ENCODE measurements at places on chromosomes 16 and 17. TPM values are rescaled to one million over a fixed set of nuclear protein-coding genes. Genes with fewer than 3 reads are reported as not detected.

DNA sequence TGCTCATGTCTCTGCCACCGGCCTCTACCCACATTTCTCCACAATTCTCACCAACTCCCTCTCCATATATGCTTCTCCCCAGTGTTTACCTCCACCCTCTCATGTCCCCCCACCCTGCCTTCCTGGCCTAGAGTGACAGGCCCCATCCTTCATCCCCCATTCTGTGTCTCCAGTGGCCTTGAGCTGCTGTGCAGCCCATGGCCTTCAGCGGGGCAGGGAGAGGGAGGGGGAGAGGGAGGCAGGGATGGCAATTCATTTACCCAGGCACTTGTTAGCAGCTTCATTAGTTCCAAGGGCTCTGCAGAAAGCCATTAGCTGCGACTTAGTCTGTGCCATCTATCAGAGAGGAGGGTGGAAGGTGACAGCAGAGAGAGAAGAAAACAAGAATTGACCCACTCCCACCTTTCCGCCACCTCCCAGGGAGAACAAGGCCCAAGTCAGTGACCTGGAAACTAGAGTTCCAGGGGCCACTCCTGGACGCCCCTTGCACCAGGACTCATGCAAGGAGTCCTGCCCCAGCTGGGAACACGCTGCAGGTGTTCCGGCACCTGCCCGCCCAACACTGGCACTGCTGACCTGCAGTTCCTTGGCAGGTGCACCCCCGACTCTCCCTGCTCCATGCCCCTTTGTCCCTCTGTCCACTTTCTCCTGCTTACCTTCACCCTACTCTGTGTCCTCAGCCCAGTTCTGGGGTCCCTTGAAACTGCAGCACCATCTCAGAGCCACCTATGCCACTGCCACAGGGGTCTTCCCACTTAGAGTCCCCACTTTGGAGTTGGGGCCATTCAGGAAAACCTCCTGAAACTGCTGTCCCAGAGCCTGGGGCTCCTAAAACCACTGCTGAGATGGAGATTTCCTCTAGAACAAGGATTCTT lies 23.5 kb upstream of the PYY start:
- no peak for DNase-seq

DNA sequence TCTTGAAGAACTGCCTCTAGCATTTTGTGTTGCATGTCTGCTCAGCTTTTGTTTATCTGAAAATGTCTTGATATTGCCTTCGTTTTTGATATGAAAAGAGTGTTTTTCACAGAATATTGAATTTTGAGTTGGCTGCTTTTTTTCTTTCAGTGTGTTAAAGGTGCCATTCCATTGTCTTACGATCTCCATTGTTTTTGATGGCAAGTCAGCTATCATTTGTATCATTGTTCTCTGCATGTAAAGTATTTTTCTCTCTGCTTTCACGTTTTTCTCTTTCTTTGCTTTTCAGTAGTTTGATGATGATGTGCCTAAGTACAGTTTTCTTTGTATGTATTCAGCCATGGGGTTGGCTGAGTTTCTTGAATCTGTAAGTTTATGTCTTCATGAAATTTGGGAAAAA lies 57.0 kb downstream of the AIPL1 start:
- no peak for DNase-seq

- DNase-seq: no peak
Observed at GRCh38 chr17:836151-836550, 54.0 kb downstream of the MRM3 start.

- no peak for DNase-seq
Observed at GRCh38 chr17:78974635-78975591, 4.8 kb downstream of the LGALS3BP start.

GRCh38 chr16:64242492-64242891 lies 879.4 kb downstream of the CDH11 start:
- DNase-seq: no peak

GRCh38 chr17:49259663-49260010 lies 29.1 kb upstream of the PHOSPHO1 start:
- no peak for DNase-seq

DNA sequence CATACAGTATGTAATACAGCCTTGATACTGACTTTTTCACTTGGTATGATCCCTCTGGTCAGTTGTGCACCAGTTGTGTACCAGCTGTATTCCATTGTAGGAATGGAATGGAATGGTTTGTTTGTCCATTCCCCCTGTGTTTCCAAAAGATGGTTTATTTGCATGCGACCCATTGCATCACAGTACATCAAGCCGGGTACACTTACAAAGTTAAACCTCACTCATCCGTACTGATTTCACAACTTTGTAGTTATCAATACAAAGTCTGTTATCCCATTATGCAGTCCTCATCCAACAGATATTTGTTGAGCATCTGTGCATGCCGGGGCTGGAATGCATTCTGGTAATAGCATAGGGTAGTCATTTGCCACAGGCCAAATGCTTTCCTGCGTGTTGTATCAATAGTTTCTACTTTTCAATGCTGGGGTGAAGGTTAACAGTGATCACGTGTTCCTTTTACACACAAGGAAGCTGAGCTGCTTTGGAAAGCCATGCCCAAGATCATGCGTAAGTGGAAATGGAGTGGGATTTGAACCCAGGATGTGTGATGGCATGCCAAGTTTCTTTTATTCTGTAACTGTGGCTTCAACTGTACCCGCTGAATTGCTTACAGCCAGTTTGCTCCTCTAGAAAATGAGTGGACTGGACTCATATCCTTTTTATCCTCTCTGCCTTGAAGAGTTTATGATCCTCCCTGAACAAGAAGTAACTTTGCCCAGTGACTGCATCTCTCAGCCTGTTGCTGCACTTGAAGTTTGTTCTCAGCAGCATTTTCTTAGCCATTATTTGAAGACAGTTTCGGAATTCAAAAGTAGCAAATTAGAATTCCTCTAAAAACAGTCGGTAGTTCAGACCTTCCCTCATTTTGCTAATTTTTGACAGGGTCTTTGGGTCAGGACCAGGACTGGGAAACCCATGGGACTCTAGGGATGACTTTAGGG lies 228.5 kb downstream of the CCDC182 start:
- DNase-seq: no peak

GRCh38 chr17:81926451-81927151 lies 934 bp downstream of the MAFG start:
- DNase-seq: peak; percentile 91

- no peak for DNase-seq
Observed at GRCh38 chr17:57447990-57448758, 191.9 kb downstream of the MSI2 start.

- DNase-seq: no peak
Observed at GRCh38 chr16:58022601-58023371, 2.8 kb upstream of the MMP15 start.

GRCh38 chr17:52157603-52158449 lies 688 bp downstream of the CA10 start:
- DNase-seq: no peak

Gene MYH2
- not detected for total RNA-seq

Gene ZMYND15
- total RNA-seq: 2.2 TPM

Gene FBXW10
- total RNA-seq: 0.11 TPM

Gene TMEM114
- not detected for total RNA-seq

Gene SRCIN1
- 23.6 TPM for total RNA-seq
